Stimulated activated CD8-positive, alpha-beta memory T cell treated with anti-CD3 and anti-CD28 coated beads, Interleukin-4, amount 100 ng/mL, for 1 hour (primary cell): ENCODE measurements at places on chromosomes 2 and 18.

DNA sequence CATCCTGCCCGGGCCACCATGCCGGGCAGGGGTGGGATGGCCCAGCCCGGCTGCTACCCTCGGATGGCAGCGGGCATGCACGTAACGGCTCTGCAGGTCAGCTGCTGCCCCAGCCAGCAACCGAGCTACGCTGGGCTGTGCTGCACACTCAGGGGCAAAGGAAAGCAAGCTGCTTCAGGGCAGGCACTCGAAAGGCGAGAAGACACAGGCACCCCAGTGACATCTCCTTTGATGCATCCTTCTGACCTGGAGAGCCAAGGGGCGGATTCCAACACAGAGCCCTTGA is 8.8 kb downstream of the HDAC4 start:
- no peak for DNase-seq

DNA sequence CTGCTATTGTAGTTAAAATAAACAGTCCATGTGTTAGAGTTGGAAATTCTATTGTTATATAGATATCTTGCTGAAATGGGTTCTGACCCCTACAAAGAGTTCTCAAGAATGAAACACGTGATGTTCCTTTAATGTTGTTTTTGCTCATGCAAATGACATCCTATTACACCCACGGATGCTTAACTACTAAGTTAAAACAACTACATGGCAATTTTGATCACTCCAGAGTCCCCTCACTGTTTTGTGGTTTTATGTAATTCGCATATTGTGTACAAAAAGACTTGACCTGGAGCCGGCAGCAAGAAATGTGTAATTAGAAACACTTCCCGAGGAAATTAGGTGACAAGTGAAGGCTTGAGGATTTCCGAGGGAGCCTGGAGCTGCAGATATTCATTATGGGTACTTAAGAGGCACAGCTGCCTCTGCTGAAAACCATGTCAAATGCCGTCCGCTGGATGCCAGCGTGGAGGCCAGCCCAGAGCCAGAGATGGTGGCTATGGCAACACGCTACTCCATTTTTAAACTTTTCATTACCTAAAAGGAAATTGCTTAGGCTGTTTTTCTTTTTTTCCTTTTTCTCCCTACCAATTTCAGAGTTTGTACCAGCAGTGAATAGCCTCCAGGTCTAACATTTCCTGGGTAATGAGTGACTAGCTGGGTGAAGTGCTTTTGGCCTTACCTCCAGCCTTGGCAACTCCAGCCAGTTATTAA is 21.0 kb upstream of the CABLES1 start:
- no peak for DNase-seq

DNA sequence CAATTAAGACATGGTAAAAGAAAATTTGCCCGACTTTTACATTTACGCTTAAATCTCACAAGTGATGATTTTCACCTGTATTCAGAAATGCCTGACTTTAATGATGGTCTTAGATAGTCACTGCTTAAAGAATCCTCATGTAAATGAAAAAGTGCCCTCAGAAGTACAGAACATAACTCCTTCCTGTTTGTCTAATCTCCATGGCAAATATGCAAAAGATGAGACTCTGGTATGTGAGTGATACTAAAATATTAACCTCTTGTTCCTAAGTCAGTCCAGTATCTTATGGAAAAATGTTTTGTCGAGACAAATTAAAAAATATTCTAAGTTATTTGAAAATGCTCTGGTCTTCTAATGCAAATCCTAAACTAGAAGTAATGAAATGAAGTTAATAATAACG is 29.2 kb downstream of the KCTD1 start:
- DNase-seq, result no peak

DNA sequence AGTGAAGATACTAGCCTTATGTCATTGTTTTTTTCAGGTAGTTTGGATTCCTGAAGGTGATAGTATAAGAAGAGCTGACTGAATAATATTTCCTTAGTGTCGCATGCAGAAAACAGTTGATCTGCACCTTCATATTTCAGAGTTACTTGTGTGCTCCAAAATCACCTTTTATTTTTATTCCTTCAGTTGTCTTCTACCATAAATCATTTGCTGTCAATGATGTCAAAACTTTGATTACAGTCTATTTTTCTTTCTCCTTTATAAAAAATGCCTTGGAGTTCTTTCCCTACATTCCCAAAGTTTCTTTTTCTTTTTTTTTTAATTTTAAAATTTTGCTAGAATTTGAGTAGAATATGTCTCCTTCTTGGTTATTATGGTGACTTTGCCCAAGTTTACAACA is 142.3 kb downstream of the GULP1 start:
- DNase-seq, result no peak

- no peak for DNase-seq
These were observed 324.5 kb upstream of the EPHA4 start for GRCh38 chr2:221896505-221897151.

DNA sequence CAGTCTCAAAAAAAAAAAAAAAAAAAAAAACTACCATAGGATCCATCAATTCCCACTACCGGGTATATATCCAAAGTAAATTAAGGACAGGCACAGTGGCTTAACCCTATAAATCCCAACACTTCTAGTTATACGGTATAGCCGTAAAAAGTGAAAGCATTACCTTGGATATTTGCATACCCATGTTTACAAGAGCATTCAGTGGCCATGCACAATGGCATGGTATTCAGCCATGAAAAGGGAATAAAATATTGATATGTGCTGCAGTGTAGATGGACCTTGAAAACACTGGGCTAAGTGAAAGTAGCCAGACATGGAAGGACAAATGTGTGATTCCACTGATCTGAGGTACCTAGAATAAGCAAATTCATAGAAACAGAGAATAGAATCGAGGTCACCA is 111.8 kb upstream of the CAB39 start:
- DNase-seq, result no peak

DNA sequence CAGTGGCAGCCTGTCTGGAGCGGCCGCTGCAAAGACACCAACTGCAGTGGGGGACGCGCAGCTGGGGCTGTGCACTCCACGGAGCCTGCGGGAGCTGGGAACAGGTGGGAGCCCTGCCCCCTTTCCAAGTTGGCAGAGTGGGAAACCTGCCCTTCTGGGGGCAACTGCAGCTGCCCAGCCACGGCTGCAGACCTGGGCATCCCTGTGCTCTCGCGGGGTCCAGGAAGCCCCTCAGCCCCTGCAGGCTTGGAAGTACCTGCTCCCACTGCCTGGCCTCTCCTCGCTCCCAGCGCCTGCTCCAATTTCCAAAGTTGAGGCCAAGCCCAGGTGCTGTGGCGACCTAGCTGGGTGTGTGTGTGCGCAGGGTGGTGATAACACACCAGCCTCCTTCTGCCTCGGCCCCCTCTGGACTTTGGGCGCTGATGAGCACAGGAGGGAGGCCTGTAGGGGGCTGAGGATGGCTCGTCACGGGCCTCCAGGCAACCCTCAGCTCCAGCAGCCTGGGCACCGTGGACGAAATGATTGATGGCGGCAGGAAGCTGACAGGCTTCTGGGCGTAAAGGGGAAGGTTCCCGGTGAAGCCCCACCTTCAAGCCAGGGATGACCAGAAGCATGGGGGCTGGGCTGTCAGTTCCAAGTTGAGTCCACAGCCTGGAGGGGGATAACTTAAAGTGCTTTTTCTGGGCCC is 76.9 kb downstream of the PTPN4 start:
- DNase-seq, result no peak

DNA sequence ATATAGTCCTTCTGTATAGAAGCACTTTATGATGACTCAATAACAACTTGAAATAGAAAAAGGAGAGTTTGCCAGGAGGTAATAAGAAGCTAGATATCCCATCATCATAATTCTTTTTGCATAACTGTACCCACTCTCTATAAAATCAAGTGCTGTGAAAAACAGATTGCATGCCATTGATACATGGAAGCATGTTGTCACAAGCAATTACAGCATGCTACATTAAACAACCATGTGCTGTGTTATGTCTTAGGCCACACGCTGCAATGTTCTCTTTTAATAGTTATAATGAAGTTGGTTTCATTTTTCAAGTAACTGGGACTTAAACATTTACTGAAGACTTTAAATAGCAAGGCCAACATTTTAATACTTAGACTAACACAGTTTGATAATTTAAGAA is 264.2 kb downstream of the RPRM start:
- no peak for DNase-seq

GRCh38 chr2:19525313-19525712 is 166.9 kb upstream of the OSR1 start:
- DNase-seq, result no peak

DNA sequence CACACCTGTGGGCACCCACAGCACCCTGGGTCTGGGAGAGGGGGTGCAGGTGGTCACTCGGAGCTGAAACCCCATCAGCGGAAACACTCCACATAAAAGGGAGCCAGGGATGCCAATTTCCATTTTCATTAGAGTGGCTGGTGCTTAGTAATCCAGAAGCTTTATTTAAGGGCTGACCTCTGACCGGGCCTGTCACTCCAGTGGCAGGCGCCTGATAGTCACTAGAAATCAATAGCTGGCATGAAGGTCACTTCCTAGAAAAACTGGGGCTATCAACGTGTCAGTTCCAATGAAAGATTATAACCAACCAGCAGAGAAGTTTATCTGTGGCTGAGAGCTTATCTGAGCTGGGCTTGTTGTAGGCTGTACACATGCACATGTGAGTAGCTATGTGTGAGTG is 333.7 kb upstream of the SKOR2 start:
- DNase-seq, result no peak

GRCh38 chr18:40108596-40108995 is 1846.4 kb upstream of the PIK3C3 start:
- DNase-seq, result no peak

DNA sequence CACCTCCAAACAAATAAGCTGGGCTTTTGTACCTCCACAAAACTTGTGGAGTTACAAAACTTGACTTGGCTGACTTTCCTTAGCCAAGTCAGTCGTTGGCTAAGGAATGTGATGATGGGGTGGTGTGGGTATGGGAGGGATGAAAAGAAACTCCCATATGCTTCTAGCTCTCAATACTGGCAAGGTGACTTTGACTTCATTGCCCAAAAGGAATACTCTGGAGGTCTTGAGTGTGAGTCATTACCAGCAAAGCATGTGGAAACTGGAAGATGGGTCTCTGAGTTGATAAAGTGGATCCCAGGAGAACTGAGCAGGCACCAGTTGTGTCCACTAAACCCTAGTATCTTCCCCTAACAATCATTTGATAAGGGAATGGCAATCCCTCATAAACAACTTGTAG is 226.7 kb downstream of the GULP1 start:
- no peak for DNase-seq

- DNase-seq, result no peak
These were observed 367.8 kb downstream of the GPD2 start for GRCh38 chr2:156803967-156804366.

DNA sequence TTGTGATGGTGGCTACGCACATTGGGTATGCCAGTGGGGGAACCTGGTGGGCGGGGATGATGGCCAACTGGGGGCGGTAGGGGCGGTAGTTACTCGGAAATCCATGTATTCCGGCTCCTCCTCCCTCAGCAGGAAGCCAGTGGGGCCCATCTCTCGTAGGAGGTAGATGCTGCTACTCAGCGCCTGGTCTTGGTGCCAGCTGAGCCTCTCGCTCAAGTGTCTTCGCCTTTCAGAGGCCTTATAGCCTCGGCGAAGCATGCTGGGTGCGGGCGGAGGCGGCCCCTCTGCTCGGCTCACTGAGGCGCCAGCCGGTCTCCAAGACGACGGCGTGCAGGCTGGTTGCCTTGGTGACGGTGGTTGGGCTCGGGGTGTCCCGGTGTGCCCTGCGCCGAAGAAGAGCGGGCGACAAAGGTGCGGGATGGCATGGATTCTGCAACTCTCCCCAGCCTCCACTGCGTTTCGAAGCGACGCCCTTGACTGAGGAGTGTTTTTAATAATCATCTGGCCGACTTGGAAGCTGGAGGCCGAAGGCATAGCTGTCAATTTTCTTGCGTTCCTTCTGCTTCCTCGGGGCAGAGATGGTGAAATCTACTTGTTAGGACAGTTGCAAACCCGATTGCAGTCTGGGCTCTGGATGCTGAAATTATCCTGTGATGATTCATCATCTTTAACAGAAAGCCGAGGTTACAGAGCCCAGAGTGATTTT is at the start of gene ZSWIM2:
ZSWIM2 (minus strand) TSS at position 298 of the 706 bp plus-strand sequence; CDS start at position 258, 40 bp downstream.
- no peak for DNase-seq

GRCh38 chr2:218027426-218028188 is 24.8 kb upstream of the TNS1 start:
- no peak for DNase-seq

DNA sequence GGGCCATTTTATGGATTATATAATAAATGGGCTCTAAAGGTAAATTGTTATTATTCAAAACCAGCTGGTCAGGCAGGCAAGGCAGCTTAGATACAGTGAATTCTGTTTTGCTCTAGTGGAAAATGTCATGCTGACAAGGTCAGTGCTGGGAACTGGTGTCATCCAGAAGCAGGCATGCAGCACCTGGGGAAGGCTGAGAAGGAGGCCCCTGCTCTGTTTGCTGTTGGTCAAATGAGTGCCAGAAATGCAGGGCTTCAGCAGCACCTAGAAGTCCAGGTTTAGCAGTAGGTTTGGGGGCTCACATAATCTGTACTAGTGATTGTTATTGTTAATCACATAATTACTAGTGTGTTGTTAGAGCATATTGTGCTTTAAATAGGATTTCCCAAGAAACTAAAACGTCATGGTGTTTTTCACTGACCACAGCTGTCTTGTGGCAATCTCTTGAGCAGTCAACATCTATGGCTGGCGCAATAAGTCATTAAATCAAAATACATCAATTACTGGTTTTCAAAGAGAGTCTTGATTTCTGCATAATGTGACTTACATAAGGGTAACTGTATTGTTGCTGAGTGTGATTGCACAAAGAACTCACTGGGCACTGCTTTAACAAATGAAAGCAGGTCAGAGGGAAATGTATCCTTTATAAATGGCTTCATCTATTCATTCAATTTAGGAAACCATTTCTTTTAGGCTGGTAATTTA is 99.1 kb downstream of the MYO3B start:
- no peak for DNase-seq

DNA sequence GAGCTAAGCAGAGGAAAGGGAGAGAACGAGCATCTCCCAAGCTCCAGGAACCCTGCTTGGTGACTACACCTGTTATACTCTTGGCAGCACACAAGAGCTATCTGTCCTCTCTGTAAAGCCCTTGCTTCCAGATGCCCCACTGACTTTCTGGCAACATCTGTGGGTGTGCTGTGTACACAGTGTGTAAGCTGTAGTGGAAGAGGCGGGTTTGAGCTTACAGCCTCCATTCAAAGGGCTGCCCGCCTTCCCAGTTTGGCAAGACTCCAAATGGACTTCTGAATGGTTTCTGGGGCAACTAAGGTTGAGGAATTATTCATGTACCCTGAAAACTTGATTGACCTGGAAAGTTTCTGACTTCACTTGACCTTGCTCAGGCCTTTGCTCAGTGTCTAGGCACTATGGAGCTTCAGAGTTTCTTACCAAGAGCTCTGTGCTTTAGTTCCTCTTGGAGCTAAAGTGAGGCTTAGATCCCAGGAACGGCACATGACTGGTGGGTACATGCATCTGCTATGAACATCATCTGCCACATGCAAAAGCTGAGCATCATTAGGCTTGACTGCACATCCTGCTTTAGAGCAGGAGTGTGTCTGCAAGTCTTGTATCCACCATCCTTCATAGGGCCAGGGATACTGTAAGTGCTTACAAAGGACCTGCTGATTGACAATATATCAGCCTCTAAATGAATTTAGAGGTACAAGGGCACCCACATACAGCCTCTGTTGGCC is 290.9 kb upstream of the SIX2 start:
- no peak for DNase-seq

GRCh38 chr18:62999392-62999791 is 284.1 kb downstream of the PHLPP1 start:
- DNase-seq, result no peak
